ENCODE measurements at places on chromosomes 12 and 14.

- no peak for DNase-seq
Measured at GRCh38 chr12:115149279-115149678, 465.3 kb upstream of the TBX3 start.

DNA sequence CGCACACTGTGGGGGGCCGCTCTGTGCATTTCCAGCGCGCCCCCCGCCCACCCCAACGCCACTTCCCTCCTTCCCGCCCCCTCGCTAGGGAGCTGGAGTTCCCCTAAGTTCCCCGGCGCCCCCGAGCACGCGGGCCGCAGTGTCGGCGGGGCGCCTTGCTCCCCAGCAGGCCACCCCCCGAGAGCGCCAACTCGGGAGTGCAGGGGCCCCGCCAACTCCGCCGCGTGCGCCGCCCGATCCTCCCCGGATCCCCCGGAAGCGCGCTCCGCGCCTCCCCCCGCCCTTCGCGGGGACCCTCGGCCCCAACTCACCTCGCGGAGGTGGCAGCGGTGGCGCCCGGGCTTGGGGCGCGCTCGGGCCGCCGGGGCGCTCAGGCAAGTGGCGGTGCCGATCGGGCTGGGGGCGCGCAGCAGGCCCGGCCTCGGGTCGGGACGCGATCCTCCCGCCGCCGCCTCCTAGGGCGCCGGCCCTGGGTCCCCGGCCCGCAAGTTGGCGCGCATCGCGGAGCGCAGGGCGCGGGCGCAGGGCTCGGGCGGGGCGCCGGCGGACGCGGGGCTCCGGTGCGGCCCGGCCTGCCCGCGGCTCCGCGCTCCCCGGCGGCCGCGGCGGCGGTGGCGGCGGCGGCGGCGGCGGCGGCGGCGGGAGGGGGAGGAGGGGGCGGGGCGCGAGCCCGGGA, at the start of gene NCOR2:
Gene NCOR2, minus strand, starts transcription at position 616 of the 676 bp plus-strand sequence. CDS start 72,361 bp downstream, outside the sequence.
- DNase-seq: peak; percentile 31

- DNase-seq: peak; percentile 80
Measured at GRCh38 chr14:74905595-74906142, 17.4 kb downstream of the RPS6KL1 start.

GRCh38 chr12:105733579-105733978, 403.1 kb downstream of the C12orf75 start:
- DNase-seq: no peak

DNA sequence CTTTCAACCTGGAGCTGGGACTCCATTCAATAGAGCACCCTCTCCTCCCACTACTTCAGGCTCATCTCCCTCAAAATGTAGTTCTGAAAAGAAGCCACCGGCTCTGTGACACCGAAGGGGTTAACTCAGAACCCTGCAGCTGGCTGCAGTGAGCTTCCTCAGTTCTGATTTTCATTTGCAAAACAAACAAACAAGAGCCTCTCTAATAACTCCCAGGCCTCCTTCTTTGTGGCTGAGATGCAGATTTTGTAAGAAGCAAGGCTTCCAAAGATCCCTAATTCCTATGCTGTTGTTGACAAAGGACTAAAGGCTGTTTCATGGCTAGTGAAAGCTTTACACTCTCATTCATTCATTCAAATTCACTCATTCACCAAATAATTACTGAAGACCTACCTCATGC, 333.4 kb upstream of the TBX3 start:
- no peak for DNase-seq

DNA sequence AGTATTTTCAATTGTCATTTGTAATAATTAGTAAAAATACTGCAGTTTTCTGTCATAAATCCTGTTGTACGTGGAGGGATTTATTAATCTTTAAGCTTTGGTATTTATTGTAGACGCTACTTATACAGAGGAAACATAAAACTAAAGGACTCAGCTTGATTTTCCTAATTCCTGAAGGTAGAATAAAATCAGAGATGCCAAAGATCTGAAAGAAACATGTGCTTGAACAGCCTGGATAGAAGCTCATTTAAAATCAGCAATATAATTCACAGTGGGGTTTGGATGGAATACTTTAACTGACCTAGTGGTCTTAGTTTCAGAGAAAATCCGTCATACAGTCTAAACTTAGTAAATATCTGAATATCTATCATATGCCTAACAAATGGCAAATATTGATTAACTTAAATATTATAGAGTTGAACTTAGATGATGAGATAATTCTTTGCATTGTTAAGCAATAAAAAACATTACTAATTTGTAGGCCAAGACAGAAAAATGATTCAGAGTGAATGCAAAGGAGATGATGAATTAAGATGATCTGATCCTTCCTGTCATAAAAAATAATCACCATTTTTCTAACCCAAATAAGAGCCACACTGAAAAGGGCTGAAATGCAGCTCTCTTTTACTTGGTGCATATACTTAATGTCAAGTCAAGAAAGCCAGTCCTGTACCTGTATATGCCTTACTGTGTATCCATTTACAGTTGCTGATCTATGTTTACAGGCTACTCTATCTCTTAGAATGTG, 397.1 kb upstream of the DCN start:
- no peak for DNase-seq

- no peak for DNase-seq
Measured at GRCh38 chr14:104287301-104288009, 149.1 kb downstream of the KIF26A start.

GRCh38 chr12:82781309-82781997, 94.7 kb downstream of the TMTC2 start:
- DNase-seq: no peak
